ENCODE measurements at places on chromosomes 6 and 20. TPM values are rescaled to one million over a fixed set of nuclear protein-coding genes. Genes with fewer than 3 reads are reported as not detected.

- DNase-seq = peak; percentile 54
These were observed 5.1 kb downstream of the RING1 start for GRCh38 chr6:33213166-33213988.

- DNase-seq = no peak
These were observed 371.9 kb upstream of the ID4 start for GRCh38 chr6:19465256-19465655.

Gene ASIP
- total RNA-seq = not detected

DNA sequence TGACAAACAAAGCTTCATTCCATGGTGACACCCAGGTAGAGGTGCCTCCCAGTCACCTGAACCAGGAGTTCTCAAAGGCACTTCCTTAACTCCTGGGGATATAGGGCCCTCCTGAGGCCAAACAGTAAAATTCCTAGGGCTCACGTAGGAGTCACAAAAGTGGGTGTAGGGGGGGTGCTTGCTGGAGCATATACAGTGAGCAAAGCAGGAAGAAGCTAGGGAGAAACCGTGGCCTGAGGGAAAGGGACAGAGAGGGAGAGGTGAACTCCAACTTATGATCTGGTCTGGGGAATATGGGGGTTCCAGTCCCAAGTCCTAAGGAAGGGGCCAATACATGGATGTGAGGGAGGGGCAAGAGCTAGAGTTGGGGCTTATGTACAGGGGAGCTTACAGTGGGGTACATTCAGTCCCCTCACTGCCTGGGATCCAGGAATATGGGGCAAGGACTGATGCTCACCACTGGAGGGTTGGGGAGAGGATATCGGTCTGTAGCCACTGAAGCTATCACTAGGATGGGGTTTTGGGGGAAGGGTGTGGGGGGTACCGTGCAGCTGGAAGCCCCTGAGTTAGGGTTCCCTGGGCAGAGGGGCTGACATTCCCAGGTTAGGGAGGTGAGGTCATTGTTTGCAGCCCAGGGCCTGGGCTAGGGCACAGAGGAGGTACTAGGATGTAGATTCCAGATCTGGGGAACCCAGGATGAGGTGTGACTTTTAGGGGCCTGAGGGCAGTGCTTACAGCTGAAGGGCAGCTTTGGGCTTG lies 950 bp downstream of the PEDS1 start:
- peak; percentile 50 for DNase-seq

- peak; percentile 57 for DNase-seq
These were observed 33.6 kb downstream of the GFOD1 start for GRCh38 chr6:13453771-13454251.

Gene CCR6
- total RNA-seq = not detected

GRCh38 chr6:37807656-37808055 lies 11.9 kb upstream of the ZFAND3 start:
- DNase-seq = peak; percentile 16
